ENCODE measurements at places on chromosomes 16 and 17.

DNA sequence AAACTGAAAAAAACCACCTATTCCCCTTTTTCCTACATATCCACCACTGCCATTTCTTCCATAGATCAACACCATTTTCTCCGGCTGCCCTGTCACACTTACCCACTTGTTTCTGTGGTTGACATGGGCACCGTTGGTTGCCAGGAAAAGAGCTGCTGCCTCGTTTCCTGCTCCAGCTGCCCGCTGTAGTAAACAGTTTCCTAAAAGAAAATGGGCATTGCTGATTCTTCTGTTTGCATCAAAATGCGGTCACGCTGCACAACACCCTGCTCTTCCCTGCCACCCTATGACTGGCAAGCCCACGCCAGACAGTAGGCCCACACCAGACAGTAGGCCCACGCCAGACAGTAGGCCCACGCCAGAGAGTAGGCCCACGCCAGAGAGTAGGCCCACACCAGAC lies 46.3 kb downstream of the CYB5D2 start:
- DNase-seq = no peak

DNA sequence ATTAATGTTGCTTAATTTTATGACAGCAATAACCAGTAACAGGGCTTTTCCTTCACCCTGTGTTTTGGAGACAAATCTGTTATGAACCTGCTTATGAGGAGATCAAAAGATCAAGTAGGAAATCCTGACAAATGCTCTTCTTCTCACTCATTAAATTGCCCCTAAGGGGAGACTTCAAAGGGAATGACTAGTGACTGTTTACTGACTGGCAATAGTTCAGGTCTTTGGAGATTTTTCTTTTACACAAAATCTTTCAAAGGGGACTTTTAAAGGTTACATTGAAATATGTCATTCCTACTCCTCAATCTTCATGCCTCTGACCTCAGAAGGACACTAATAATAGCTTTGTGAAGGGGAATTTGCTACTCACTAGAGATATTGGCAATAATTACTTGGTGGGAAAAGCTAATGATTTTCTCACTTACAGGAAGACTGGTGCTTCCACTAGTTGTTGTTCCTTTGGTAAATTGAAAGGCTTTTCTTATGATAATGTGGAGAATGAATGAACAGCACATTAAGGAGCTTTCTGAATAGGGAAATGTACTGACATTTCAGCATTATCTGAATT lies 292.9 kb upstream of the CA10 start:
- DNase-seq = no peak

GRCh38 chr16:84753412-84754326 lies 53.9 kb downstream of the USP10 start:
- no peak for DNase-seq

- DNase-seq = no peak
Observed at GRCh38 chr17:45382226-45382625, 50.4 kb downstream of the ARHGAP27 start.

GRCh38 chr17:74051348-74051747 lies 152.1 kb upstream of the RPL38 start:
- no peak for DNase-seq

DNA sequence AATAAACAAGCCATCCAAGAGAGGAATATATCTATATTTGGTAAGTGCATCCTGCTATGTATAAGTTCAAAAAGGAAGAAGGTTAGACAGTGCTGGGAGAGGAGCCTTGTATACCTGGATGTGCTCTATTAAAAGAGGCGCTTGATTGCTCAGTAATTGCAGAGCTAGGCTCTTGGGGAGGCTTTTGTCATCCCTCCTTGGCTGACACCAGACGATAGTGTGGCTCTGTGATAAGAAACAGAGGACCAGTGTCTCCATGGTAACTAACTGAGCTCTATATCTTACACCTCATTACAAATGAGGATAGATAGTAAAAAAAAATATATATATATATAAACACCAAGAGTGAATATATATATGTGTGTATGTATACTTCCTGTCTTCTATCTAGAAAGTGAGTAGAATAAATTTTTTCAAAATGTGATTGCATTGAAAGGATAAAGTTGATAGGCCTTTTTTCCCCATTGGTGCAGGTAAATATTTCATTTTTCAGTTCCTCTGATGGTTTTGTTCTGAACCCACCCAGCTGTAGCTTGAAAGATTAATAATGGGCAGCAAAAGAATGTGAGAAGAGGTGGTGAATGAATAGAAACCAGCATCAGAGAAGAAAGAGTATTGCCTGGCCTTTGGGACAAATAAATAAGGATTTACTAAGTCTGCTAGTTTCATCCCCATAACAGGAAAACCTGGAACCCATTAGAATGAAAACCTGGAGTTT lies 303.7 kb downstream of the ZFHX3 start:
- no peak for DNase-seq

DNA sequence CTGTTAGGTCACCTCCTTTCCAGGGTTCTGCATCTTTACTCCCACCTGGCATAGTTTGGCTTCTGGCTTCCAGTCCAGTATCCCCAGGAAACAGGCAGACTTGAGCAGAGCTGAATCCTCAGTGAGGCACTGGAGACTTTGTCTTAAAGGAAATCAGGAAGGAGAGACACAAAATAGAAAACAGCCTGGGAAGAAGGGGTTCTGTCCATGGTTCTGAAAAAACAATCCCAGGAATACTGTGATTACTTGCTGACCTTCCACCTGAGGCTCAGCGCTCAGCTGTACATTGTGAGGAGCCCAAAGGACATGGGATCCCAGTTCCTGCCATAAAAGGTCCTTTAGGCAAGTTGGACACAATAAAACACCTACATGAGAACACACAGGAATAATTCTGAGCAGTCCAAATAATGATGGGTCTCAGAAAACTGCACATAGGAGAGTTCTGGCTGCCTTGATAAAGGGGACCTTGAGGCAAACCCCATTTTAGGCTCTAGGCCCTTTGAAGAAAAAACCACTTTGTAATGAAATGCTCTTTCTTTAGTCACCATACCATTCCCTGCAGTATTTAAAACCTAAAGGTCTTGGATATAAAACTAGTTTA lies 81.4 kb upstream of the CRHR1 start:
- no peak for DNase-seq

DNA sequence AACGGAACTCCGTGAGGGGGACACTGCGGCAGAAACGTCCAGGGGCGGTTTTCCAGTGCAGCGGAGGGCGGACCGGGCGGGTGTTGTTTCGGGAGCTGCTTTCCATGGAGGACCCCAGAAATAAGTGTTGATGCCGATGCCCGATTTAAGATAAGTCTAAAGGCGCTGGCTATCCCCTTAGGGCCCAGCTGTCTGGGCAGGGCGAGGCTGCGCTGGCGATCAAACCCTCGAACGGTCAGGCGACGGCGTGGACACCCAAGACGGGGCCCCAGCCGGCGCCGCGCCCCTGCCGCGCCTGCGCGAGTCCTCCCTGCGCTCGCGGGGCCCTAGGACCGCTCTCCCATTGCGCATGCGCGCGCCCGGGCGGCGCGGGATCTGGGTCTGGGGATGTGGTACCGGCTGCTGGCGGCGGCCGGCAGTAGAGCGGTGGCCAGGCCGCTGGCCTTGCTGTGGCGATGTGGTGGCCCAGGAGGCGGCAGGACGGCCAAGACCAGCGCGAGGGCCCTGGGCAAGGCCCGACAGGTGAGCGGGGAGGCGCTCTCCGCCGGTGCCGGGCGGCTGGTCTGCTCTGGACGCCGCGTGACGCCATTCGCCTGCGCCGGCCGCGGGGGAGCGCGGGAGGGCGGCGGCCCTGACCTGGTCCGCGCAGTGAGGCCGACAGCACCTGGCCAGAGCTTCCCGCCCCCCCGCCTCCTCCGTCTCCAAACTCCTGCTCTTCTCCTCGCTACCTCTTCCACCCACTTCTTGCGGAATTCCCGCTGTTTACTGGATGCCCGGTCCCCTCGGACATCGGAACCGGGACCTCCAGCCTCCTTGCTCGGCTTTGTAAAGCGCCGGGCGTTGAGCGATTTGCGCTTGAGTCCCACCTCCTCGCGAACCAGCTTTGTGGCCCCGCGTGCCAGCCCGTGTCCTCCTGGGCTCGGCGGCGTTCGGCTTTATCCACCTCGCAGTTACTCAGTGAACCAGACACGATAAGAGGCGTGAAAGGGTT lies 24.0 kb downstream of the DEF8 start:
- peak; percentile 89 for DNase-seq

DNA sequence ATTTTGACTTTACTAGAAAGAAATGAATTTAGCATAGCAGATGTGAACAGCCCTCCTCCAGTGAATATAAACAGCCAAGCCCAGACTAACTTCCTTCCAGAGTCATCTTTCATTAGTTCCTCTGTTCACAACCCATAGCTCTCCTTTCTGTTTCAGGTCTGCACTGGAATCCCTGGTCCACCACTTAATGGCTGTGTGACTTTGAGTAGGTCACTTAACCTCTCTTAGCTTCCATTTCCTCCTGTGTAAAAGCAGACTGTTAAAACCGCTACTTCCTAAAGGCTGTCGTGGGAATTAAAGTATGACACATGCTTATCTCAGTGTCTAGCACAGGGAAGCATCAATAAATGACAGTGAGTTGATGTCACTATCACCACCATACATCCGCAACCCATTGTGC lies 7.5 kb downstream of the SLC6A4 start:
- no peak for DNase-seq

DNA sequence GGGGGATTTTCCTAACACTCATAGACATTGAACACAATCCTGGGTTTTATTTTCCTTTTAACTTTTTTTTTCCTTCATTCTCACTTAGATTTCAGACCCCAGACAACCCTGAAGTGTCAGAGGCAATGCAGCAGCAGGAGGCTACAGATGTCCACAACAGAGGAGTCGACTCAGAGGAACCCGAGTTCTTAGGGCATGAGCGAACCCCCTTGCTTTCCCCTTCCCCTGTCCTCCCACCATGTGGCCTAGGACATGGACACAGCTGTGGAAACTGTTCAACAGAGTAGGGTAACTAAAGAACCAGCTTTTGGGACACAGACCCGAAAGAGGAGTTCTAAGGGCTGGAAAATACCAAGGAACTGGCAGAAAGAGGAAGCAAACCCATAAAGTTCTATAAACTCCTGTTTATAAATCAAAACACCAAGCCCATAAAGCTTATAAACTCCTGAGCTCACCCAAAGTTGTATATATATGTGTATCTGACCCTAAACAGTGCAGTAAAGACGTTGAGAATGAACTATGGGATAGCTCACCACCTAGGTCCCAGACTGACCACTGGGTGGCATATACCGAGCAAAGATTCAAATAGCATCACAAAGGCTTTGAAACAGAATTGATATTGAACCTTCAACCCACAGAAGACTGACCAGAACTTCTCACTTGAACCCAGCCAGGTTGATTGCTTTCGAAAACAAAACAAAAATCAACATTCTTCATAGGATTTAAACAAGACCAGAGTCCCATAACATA lies 33.9 kb downstream of the CMTM4 start:
- DNase-seq = no peak

- DNase-seq = no peak
Observed at GRCh38 chr16:27221576-27222248, 18.4 kb downstream of the KDM8 start.

GRCh38 chr16:14302399-14303181 lies 231.5 kb downstream of the MRTFB start:
- no peak for DNase-seq

DNA sequence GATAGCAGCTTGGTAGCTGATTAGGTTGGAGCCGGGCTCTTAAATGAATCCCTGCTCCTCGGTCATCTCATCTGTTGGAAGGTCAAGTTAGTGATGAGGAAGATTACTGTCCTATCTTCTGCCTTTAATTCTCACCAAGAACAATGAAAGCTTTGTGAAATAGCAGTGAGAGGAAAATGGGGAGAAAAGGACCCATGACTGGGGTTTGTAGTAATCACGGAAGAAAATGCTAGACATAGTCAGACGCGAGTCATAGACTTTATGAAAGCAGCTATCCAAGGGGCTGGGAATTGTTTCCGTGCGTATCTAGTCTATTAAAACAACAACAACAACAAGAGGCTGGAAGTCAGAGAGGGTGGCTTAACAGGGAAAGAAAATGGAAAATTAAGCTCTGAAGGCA lies 18.3 kb downstream of the PIK3R5 start:
- DNase-seq = no peak

DNA sequence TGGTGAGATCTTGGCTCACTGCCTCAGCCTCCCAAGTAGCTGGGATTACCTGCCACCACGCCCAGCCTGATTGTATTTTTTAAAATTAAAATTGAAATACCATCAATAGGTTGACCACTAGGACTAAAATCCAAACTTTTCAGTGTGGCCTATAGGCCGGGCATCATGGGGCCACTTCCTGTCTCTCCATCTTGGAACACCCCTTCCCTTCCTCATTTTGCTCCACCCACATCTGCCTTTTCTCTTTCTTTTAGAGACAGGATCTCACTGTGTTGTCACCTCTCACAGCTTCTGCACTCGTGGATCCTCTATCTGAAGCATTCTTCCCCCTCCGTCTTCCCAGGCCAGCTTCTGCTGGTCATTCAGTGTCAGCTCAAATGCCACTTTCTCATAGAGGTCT lies 57.0 kb downstream of the BMERB1 start:
- no peak for DNase-seq
